Dermis microvascular lymphatic vessel endothelial cell (primary cell): ENCODE measurements at places on chromosomes 1 and 21.

- no peak for DNase-seq
Measured at GRCh38 chr1:220301630-220302029, 29.4 kb upstream of the RAB3GAP2 start.

DNA sequence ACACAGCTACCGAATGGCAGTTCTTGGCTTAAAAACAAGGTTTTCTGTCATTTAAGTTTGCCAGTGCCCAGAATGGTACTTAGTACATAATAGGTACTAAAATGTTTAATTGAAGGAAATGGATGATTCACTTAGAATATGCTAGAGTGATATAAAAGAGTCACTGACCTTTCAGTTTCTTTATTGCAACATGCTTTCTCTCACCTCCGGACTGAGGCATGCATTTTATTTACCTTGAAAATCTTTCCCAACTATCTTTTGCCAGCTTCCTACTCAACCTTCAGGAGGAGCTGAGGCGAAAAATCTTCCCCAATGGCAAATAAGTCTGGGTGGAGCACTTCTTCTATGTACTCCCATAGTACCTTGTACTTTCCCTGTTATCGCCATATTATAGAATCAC is 244.9 kb downstream of the ZNF648 start:
- DNase-seq = peak; percentile 15

DNA sequence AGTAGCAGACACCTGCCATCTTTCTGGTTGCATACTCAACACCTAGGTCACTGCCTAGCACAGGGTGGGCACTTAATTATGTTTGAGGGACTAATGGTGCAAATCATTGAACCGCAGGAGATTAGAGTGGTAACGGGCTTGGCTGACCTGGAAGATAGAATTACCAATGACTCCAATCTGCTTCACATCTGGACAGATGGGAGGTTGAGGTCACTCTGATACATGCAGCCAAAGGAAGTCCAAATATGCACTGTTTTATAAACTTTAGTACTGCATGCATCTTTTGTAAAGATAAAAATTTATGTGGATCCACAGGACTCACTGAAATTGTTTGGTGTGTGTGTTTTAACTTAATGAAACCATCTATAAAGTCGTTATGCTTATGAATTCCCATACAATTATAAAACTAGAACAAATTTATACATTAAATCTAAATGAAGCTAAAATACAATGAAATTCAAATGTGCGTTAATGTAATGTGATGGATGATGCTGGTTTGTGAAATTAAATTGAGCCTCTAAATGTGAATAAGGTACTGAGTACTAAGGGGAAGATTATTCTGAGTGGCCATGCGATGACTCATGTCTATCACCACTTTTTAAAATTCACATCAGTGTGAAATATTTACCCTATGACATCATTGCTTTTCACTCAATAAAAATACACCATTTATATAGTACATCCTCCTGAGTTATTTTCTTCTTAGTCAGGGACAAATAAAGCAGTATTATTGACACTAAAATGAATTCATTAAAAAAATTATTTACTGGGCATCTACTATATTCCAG is 224.7 kb upstream of the FAM78B start:
- DNase-seq = no peak

DNA sequence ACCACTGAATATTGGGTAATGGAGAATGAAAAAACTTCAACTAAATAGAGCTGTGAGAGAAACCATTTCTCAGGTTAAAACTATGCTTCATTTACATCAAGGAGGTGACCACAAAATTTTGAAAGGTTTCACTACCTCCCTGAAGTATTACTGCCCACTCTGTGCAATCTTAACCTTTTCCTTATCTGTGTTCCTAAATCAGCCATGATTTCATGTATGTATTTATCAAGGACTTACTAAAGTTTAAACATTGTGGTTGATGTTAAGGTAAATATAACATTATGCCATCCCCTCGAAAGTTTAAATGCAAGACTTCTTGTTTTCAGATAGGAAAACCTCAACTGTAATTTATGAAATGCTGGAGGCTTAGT is 84.4 kb downstream of the CLEC20A start:
- DNase-seq = no peak

DNA sequence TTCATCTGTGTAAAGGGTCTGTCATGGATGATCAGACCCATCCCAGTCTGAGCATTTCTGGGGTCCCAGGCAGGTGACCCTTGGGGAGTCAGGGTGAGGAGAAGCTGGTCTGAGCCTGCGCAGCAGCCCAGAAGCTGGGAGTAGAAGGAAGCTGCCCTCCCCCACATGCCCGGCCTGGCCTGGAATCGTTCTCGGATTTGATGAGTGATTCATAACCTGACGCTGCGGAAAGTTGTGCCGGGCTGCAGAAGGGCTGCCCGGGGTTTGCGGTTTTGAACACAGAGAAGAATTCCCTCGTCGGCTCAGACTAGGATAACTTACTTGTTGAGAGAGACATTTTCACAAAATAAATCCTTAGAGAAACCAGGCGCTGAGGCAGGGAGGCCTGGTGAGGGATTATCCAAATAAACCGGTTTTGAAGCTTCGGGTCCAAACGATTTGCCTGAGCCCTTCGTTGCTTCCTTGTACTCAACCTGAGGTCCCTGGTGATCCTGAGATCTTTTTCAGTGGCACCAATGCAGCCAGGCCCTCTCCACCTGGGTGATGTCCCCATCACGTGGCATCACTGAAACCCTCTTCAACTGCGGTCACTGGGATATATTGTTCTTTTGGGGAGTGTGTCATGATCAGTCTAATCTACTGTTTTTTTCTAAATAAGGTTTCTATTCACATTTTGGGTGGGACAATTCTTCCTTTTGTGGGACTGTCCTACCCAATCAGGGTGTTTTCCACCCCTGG is 29.2 kb downstream of the EPHB2 start:
- DNase-seq = peak; percentile 91

DNA sequence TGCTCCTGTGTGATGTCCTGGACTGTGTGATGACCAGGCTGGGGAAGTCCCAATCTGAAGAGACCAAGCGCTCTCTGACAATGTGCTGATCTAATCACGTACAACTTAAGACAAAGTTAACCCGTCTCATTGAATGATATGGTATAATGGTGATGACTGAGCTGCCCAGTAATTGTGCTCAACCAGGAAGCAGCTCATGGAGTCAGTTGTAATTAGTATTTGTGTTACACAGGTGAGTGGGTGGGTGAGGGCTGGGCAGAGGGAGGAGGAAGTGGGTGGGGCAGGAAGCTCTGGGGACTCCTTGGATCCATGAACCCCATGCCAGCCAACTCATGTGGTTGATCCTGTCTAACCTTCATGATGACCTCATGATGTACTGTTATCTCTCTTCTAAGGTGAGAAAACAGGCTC is 8.7 kb upstream of the ECE1 start:
- DNase-seq = no peak
